HFF-Myc (cell line): ENCODE measurements at places on chromosomes 3 and 15.

DNA sequence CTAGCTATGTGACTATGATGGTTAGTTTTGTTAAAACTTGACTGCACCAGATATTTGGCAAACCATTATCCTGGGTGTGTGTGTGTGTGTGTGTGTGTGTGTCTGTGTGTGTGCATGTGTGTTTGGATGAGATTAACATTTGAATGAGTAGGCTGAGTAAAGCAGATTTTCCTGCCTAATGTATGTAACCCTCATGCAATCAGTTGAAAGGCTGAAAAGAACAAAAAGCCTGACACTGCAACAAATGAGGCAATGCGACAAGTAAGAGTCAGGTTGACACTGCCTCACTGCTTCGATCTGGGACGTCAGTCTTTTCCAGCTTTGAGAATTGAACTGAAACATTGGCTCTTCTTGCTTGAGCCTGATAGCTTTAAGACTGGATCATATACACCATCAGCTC, 643.0 kb downstream of the NAALADL2 start:
- DNase-seq, result no peak

GRCh38 chr3:38084334-38085310, 45.6 kb downstream of the DLEC1 start:
- DNase-seq, result peak; percentile 16

- no peak for DNase-seq
These were observed 70.6 kb upstream of the STT3B start for GRCh38 chr3:31462050-31462569.

DNA sequence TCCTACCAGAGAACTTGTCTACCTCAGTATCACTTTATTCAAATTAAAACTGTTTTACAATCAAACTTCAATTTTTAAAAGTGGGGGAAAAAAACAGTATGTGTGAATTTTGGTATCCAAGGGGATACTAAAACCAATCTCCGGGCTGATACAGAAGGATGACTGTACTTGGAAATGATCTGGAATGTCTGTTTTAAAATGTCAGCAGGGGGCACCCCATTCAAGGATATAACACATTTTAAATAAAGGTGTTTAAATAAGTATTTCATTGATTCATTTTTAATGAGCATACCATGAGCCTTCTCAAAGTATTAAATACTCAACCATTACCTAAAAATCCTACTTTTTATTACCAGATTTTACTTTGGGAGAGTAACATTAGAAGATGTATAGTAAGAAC, 67.9 kb downstream of the ULK4 start:
- peak; percentile 12 for DNase-seq

GRCh38 chr15:88161636-88162035, 94.9 kb downstream of the NTRK3 start:
- no peak for DNase-seq

GRCh38 chr15:64738226-64739095, 36.9 kb downstream of the RBPMS2 start:
- no peak for DNase-seq

DNA sequence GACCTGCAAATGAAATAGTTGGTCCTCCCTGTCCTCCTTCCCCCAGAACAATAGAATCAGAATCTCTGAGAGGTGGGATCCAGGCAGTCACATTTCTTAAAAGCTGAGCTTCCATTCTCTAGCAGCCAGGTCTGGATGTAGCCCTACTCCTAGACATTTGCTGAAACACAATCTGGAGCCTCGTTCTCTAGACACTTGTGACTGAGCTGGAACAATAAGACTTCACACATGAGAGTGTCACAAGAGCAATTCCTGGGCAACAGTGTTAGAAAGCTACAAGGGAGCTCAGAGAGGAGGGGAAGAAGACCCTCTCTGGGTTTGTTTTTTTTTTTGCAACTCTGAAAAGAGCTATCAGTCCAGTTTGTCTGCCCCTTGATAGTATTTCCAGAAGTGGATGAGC, 14.5 kb downstream of the CORO2B start:
- no peak for DNase-seq

DNA sequence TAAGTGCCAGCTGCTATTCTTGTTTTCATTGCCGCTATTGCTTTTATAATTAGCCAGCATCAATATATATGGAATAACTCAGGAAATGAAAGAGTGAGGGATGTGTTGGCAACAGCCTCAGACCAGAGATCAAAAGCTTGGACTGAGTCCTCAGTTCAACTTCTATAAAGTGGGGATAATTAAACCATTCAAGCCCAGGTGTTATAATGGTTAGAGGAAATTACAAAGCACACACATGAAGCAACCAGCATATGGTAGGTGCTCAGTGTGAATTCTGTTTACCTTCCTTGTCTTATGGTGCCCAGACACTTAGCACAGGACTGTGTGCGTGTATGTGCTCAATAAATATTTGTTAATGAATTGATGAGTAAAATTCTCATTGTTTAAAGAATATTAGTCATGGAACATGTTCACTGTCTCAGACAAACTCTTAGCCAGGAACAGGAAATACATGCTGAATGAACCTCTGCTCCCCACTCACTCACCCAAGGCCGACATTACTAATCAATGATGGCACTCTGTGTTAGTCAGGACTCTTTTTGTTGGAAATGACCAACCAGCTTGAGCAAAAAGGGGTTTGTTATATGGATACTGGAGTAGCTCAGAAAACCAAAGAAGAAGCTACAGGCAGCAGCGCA, 16.7 kb upstream of the CCDC174 start:
- no peak for DNase-seq
